ENCODE measurements at places on chromosomes 1 and 21.

DNA sequence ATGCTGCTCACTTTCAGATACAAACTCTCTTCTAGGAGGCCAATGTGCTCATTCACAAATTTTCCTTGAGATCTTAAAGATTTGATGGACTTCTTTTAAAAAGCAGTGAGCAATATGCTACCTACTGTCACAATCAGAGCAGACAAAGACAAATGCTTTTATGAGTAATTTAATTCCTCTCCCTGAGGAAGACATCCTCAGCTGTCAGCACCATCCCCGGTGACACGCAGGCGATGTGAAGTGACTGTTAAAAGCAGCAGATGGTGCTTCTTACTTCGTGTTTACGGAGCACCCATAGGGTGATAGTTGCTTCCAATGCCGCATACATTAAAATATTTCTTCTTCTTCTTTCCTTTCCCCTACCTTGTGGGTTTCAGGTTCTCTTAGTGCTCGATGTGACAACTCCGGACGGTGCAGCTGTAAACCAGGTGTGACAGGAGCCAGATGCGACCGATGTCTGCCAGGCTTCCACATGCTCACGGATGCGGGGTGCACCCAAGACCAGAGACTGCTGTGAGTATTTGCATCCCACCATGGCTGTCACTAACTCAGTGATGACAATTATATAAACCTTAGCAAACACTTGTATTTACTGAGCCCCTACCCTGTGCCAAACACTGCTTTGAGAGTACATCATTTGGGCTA is 29.1 kb downstream of the LAMC2 start:
- DNase-seq = no peak

GRCh38 chr1:46638921-46639320 is 22.3 kb upstream of the MOB3C start:
- no peak for DNase-seq

DNA sequence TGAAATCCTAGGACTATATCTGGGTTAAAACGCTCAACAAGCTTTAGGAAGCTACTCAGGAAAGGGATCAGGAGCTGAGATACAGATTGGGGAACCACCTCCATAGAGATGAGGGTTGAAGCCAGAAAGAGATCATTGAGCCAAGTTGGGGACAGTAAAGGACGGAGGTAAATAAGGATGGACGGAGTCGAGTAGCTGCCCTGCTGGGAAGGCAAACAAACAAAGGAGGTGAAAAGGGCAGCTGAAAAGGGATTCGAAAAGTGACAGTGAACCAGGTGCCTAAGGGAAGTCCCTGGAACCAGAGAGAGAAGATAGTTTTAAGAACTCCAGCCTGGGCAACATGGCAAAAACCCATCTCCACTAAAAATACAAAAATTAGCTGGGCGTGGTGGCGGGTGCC is 6.3 kb upstream of the CAMSAP2 start:
- no peak for DNase-seq

GRCh38 chr1:59083946-59084865 is 212.7 kb upstream of the FGGY start:
- DNase-seq = no peak

DNA sequence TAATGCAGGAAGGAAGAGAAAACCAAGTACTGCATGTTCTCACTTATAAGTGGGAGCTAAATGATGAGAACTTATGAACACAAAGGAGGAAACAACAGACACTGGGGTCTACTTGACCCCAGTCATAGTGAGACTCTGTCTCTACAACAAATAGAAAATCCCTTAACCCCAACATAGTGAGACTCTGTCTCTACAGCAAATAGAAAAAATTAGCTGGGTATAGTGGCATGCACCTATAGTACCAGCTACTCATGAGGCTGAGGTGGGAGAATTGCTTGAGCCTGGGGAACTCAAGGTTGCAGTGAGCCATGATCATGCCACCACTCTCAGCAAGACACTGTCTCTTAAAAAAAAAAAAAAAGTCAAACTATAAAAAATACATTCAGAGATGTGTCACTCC is 42.7 kb downstream of the GIPC2 start:
- no peak for DNase-seq

DNA sequence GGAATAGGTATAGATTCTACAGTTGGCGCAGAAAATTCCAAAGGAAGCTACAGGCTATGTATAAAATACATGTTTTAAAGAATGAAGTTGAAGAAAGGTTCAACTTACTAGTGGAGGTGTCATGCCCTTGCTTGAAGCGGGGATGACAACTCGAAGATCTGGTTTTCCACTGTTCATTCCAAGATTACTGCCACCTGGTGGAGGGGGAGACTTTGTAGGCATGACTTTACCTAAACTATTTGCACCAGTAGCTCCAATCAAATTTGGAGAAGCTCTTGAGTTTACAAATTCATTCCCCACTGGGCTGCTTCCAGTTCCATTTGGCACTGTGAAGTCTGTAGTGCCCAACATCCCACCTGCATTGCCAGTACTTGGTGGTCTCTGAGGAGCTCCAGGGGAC is 81.7 kb downstream of the AXDND1 start:
- no peak for DNase-seq

DNA sequence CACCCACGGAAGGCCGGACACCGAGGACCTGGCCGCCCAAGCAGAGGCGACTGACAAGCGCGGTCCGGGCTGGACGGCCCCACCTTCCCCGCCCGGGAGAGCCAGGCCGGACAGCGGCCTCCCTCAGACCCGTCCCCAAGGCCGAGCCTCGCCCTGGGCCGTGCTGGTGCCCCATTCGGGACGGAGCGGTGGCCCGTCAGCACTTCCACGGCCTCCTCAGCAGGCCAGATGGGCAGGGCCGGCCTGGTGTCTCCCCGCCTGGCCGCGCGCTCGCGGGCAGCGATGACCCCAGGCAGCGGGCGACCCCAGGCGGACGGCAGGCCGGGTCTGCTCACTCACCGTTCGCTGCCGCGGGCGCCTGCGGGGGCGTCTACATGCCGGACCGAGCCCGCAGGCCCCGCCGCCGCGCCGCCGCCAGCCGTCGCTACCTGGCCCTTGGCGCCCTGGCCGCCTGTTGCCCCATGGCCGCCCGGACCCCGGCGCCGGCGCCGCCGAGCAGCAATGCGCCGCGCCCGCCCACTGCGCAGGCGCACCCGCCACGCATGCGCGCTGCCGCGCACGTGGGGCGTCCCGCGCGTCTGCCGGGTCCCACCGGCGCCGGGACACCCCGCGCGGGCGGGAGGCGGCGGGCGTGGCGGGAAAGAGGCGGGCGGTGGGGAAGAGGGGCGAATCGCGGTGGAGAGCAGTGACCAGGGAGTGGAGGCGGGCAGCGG is at the start of gene NADK:
NADK (minus strand) TSS at position 521 of the 713 bp plus-strand sequence. CDS start 13,064 bp downstream, outside the sequence.
- DNase-seq = no peak

DNA sequence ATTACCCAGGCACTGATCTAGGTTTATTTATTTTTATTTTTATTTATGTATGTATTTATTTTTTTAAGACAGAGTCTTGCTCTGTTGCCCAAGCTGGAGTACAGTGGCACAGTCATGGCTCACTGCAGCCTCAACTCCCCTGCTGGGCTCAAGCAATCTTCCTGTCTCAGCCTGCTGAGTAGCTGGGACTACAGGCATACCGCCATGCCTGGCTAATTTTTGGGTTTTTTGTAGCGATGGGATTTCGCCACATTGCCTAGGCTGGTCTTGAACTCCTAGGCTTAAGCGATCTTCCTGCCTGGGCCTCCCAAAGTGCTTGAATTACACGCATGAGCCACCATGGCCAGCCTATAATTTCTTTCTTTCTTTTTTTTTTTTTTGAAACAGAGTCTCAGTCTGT is 9.4 kb downstream of the PHACTR4 start:
- DNase-seq = no peak

DNA sequence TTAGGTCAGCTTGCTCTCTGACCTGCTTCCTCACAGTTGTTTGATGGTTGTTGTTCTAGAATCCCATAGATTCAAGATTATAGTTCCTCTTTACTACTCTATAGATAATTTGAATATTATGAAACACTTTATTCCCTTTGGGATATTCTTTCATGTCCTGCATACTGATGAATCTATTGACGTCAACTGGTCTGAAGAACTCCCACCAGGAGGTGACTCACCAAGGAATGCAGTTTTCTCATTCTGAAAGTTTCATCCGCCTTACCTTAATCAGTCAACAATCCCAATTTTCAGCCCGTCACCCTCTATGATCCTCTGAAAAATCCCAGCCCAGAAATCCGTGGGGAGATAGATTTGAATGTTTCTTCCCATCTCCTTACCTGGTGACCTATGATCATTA is 834.1 kb upstream of the PRMT6 start:
- DNase-seq = no peak

- DNase-seq = no peak
Observed at GRCh38 chr1:221725735-221726672, 15.9 kb downstream of the DUSP10 start.

DNA sequence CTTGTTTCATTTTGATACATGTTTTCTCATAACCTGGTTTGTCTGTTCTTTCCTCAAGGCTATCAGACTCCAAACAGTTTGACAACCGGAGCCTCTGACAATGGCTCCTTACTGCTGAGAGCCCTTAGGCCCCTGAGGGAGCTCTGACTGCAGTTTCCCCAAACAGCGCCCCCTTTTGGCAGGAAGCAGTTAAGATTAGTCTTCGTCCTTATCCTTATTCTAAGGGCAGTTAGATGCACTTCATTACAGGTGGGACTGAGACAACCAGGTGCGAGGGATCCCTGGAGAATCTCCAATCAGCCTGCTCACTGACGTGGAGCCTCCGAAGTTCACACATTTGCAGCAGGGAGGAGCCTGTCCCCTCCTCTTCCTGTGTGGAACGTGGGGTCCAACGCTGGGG is 393.1 kb downstream of the BRINP3 start:
- no peak for DNase-seq

DNA sequence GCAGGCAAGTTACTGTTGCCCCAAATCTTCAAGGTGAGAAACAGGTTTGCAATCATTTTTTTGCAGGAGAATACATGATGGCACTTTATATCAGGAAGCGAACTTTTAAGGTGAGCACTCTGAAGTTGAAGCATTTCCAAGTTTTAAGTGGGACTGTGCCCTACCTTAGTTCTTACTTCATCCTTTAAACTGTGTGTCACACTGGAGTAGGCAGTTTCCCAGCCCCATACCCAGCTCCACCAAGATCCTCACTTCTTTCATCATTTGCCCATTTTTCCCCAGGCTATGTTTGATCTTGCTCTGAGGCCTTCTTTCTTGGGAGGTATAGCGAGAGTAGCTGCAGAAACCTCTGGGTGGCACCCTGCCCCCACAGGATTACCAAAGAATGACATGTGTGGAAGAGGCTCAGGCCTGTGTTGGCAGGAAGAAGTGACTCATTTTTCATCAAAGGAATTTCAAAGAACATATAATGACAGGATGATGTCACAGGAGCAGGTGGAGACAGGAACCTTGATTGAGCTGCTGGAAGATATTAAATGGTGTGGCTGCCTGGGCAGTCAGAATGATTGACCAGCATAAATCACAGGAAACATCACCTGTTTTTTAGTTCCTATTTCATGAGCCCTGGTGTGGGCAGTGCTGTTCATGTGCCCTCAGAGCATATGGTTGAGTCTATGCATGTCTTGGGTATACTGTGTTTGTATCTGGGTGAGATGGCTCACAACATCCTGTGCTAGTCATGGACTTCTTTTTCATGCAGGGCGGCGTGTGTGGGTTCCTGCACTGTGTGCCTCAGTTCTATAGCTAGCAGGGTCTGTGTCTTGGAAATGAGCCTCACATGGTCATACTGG is 20.8 kb upstream of the MACF1 start:
- no peak for DNase-seq

DNA sequence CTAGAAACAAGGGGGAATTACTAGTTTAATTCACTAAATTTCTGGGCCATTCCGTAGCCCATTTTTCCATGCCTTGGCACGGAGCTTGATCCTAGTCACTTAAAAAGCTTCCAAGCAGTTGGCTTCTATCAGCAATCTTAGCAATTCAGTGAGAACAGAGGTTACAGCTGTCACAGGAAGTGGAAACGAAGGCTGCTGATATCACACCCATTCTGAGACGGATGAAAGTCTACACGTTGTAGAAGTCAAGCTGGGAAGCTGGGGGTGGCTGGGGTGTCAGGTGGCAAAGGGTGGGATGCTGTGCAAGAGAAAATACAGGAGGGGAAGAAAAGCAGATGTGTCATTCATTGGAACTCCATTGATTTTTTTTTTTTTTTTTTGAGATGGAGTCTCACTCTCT is 11.8 kb upstream of the STMN1 start:
- no peak for DNase-seq

- DNase-seq = no peak
Observed at GRCh38 chr21:34845521-34846451, 177.0 kb downstream of the CLIC6 start.

DNA sequence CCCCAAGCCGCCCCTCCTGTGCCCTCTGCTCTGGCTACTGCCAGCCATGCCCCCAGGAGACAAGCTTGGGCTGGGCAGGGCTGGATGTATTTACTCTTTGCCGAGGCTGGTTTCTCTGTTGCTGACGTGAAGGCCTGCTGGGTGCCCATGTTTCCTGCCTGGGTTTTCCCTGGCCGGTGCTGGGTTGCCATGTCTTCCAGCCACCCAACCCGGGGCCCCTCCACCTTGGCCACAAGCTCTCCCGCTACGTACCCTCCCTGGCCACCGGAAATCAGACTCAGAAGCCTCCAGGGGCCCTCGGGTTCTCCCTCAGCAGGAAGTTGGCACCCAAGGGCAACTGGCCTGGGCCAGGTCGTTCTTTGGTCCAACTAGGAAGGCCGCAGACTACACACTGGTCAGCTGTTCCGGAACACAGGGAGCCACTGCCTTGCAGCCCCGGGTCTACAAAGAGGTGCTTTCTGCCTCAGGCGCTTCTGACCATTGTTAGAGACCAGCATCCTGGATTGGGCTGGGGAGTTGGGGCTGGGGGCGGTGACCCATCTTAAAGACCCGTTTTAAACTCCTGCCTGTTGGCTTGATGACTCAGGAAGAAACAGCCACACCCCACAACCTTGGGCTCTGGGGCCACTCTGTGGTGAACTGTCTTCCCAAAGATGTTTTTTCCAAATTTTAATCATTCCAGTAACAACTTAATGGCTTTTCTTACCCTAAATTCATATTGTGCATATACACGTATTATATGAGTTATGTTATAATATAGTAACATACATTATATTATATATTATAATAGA is 71.2 kb upstream of the RUNX3 start:
- no peak for DNase-seq

DNA sequence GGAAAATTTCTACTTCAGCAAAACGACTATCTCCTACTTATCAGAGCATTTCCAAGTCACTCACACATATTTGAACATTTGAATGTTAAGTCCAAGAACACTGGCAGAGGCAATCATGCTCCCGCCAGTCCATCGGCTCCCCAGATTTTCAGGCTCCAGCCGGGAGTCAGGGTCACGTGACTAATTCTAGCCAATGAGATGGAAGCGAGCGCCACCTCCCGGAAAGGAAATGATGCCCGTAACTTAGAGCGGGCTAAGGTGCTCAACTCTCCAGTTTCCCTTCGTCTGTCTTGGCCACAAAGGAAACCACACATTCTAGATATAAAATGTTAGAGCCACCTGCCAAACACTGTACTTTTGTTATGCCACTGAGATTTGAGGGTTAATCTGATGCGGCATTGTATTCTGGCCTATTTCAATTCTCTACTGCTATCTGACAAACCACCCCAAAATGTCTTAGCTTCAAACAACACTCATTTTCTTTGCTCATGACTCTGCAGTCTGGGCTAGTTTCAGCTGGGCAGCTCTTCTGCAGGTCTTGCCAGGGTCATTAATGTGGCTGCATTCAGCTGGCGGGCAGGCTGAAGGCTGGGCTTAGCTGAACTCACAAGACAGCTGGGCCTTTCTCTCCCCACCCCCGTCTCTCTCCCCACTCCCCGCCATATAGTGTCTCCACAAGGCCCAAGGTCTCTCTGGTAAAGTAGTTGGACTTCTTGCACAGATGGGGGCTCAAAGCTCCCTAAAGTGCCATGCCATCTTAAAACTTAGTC is 16.5 kb upstream of the LHX4 start:
- DNase-seq = no peak

- DNase-seq = no peak
Observed at GRCh38 chr1:223245411-223245810, 102.4 kb upstream of the TLR5 start.

- DNase-seq = no peak
Observed at GRCh38 chr21:42548687-42549406, 35.2 kb downstream of the SLC37A1 start.

All from cortex of kidney (tissue), 1 donor.